ENCODE measurements at places on chromosomes 5 and 9.

DNA sequence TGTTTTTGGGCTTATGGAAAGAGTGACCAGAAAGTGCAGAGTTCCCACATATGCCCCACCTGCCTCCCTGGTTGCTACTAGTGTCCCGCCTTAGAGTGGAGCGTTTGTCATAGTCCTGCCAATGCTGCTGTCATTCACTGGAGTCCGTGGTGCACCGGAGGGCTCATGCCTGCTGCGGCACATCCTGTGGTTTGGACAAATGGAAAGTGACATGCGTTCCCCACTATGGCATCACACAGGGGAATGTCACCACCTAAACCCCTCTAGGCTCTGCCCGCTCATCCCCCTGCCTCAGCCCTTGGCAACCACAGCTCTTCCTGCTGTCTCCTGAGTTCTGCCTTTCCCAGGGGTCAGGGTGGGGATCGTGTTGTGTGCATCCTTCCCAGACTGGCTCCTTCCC, 29.2 kb downstream of the IRX4 start:
- no peak overlapping the region for H3K27ac ChIP-seq
- H3K4me1 ChIP-seq: no peaks in the 10 kb centered on the region
- H3K36me3 ChIP-seq: no peaks in the 10 kb centered on the region
- no peak overlapping the region for H3K4me3 ChIP-seq

GRCh38 chr9:7542126-7542525, 257.5 kb downstream of the DMAC1 start:
- H3K4me3 ChIP-seq: no peak overlapping the region
- no peaks in the 10 kb centered on the region for H3K27me3 ChIP-seq
- no peaks in the 10 kb centered on the region for H3K4me1 ChIP-seq
- H3K36me3 ChIP-seq: no peaks in the 10 kb centered on the region

DNA sequence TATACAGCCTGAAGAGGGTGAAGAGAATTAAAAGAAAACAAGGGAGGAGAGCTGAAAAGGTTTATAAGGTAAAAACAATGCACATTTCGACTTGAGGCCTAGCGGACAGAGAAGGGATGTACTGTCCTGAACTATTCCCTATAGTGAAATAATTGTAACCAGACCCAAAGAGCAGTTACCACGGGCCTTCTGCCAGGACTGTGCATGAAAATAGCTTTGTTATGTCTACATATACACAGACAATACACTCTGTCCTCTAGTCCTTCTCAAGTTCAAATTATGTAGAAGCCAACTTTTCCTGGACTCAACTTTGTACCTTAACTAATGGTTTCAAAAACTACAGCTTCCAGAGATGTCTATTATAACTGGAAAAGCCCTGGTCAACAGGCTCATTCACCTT, 223.7 kb downstream of the PCSK5 start:
- H3K36me3 ChIP-seq: no peaks in the 10 kb centered on the region
- no peaks in the 10 kb centered on the region for H3K27me3 ChIP-seq
- no peak overlapping the region for H3K27ac ChIP-seq
- H3K4me3 ChIP-seq: no peak overlapping the region
- DNase-seq: no peak
- H3K4me1 ChIP-seq: no peaks in the 10 kb centered on the region

DNA sequence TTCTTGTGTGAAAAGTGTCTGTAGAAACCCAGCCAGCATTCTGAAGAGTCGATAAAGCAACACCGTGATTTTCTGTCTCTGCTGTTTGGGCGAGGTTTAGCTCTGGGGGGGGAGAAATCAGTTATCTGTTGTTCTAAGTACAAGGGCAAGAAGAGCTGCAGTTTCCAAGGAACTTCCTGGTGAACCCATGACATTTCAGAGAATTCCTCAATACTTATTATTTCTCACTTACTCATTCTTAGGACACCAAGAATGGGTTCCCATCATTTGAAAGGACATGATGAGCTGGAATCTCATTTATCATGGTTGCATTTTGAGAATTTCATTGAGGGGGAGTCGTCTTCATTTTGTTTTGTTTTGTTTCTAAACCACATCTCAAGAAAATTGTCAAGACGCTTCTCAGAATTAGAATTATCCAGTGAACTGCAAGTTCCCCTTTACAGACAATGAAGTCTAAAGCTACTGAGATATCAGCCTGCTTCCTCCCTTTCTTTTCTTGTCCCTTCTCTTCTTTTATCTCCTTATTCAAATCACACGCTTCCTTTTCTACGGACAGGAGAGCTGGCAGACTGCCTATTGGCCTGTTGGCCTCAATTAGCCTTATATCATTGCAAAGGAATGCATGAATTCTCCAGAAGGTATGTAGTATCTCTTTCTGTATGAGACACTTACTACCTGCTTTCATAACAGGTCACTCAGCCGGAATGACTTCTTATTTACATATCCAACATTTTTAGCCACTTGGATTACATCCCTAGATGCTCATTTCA, 53.7 kb downstream of the ZNF462 start:
- H3K36me3 ChIP-seq: no peaks in the 10 kb centered on the region
- DNase-seq: no peak
- no peak overlapping the region for H3K27ac ChIP-seq

GRCh38 chr9:132896264-132896663, 17.6 kb downstream of the SPACA9 start:
- no peaks in the 10 kb centered on the region for H3K4me1 ChIP-seq
- no peak overlapping the region for H3K4me3 ChIP-seq
- H3K36me3 ChIP-seq: peaks cover 5% of the 10 kb centered on the region
- H3K27ac ChIP-seq: no peak overlapping the region

GRCh38 chr9:22682536-22682935, 235.9 kb downstream of the DMRTA1 start:
- no peak overlapping the region for H3K27ac ChIP-seq
- H3K4me1 ChIP-seq: no peaks in the 10 kb centered on the region
- H3K4me3 ChIP-seq: no peak overlapping the region

DNA sequence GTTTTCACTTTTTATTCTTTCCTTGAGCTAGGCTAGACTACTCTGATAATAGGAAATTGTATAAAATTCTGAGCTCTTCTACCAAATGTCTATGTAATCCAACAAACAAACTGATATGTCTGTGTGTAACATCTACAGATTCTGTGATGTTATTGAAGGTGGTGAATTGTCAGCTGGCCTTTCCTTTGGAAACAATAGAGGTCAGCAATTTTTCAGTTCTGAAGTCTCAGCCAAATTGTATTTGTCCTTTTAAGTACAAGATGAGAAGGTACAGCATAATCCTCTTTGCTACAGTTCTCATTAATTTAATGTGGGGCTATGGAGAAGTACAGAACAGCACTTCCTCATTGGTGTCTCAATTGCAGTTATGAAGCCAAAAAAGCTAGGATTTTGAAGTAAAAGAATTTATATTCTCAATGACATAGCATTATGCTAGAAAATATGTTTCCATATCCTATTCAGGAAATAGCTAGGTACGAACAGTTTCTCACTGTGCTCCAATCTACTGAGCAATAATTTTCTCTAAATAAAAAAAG, 198.0 kb downstream of the HINT1 start:
- no peaks in the 10 kb centered on the region for H3K36me3 ChIP-seq
- H3K27me3 ChIP-seq: no peaks in the 10 kb centered on the region
- no peaks in the 10 kb centered on the region for H3K4me1 ChIP-seq
- H3K27ac ChIP-seq: no peak overlapping the region
- H3K4me3 ChIP-seq: no peak overlapping the region

DNA sequence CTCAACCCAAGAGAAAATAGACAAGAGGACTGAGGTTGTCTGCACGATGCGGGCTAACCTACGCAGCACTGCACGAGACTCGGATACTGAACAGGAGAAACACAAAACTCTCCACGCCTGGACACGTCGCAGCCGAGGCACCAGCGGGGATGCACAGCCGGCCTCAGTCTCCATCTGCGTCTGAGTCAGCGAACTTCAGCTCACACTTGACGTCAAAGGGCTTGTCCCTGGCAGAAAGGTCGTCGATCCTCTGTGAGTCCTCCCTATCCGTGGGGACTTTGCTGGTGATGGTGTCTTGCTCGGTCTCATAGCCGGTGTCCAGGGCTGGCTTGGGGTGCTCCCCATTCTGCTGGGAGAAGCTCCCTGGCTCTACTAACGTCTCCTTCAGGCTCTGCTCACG, 60.2 kb downstream of the SECISBP2 start:
- H3K4me1 ChIP-seq: peaks cover 11% of the 10 kb centered on the region
- H3K4me3 ChIP-seq: no peak overlapping the region
- H3K27ac ChIP-seq: no peak overlapping the region
- peaks cover 60% of the 10 kb centered on the region for H3K36me3 ChIP-seq

- no peak overlapping the region for H3K4me3 ChIP-seq
- no peaks in the 10 kb centered on the region for H3K36me3 ChIP-seq
- H3K27ac ChIP-seq: no peak overlapping the region
- no peaks in the 10 kb centered on the region for H3K4me1 ChIP-seq
- no peaks in the 10 kb centered on the region for H3K27me3 ChIP-seq
- no peak for DNase-seq
Measured at GRCh38 chr5:7315118-7315517, 80.8 kb upstream of the ADCY2 start.
